SIG-M5 (cell line): ENCODE measurements at places on chromosomes 4 and X.

DNA sequence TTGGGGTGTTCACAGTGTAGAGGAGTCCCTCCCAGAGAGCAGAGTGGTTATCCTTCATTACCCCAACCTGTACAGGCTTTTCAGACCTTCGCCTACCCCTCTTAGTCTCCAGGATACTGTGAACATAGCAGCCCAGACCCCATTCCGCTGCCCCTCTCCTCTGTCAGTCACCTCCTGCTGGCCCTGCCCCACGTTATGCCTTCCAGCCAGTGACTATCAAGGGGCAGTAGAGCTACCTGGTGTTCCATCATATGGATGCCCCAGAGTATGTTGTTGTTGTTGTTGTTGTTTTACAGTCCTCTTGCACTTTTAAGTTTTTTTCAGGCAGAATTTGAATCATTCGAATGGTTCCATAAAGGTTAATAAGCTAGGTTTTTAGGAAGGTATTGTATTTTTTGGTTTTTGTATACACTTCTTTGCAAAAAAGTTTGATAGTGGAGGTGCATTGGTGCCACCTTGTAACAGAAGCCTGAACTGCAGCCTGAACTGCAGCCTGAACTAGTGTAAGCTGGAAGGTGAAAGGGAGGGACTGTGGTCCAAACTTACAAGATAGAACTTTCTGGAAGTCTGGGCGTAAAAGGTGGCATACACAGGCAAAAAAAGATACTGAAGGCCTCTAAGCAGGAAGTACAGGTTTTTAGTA lies 101.4 kb upstream of the RAB40AL start:
- DNase-seq = no peak

DNA sequence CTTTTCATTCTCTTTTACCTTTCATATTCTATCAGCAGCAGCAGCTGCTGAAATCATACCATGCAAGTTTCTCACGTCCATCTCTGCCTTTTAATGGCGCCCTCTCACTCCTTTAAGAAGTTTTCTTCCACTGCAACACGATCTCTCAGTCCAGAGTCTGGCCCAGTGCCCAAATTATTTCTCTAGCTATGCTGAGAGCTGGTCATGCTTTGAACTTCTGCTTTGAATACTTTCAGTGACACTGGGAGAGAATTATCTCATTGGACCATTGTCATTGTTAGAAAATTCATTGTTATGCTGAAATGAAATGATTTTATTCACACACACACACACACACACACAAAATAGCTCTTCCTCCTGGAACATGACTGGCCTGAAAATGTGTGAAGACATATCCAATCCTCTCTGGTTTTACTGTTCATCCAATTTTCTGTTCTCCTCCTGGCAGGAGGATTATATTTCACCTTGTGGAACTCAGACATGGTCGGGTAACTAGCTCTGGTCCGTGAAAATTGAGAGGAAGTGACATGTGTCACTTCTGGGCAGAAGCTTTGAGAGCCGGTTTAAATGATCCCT lies 1.3 kb upstream of the PDHA1 start:
- DNase-seq = no peak

- DNase-seq = no peak
Observed at GRCh38 chrX:39267176-39267575, 465.9 kb downstream of the MID1IP1 start.

DNA sequence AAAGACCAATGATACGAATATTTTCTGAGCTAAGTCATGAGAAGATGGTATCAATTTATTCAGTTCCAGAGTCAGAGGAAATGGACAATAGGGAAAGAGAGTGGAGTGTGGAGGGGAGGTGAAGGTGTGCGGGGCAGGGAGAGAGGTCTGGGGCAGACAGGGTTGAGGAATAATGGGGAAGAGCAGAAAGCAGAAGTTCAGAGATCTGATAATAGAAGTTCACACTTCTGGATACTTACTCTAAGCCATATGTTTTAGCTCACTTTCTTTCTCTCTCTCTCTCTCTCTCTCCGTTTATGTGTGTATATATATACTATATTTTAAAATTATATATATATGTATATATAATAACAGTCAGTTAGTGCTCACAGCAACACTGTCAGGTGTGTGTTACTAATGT lies 40.4 kb downstream of the FOXR2 start:
- no peak for DNase-seq

DNA sequence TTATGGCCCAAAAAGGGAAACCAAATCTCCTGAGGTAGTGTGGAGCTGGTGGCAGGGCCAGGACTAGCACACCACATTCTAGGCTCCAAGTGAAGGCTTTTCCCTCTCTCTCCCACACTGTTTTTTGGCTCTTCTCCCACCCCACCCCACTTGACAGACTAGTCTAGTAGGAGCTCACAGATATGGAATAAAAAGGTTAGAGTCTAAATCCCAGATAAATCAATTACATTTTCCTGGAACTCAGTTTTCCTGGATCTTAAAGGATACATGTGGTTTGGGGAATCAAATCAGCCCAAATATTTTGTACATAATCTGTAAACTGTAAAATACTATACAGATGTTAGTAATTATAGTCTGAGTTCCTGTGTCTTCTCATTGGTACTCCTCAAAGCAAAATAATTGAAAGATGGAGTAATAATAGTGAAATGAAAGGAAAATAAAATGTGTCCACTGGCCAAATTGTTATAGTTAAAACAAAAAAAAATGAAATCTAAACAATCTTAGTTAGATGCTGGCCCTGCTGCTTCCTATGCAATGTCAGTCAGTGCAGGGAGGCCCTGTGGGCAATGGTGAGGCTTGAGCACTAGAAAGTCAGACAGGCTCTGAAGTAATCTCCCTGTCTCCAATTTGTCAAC lies 370.4 kb upstream of the CPEB2 start:
- DNase-seq = no peak

DNA sequence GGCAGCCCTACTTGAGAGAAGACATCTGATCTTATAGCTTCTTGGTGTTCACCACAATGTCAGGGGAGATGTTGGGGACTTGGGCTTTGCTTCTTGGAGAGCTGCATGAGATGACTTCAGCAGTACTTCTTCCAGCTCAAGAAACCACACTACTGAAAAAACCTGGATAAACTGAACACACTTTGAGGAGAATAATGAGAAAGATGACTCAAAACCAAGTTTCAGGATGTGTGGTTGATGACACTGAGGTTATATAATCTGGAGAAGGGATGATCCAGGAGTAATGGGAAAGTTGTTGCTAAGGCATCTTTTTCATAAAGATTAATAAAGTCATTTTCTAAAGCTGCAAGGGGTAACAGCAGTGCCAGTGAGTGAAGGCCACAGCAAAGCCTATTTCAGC lies 58.4 kb upstream of the PNPLA4 start:
- no peak for DNase-seq

DNA sequence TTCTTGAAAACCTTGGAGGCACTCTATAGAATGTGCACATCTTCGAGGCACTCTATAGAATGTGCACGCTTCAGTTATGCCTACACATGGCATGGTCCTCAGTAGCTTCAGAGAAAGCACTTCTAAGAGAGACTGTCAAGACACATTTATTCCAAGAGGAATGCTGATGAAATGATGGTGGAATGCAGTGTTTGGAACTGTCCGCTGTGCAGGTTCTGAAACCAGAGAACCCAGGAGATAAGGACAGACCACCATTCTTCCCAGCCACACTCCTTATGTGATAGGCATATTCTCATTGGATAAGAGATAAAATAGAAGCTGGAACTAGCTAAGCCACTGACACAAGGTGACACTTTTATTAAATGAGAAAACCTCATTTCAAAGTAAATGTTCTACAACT lies 263.3 kb downstream of the NLGN4X start:
- DNase-seq = no peak

GRCh38 chr4:78059524-78059889 lies 2.4 kb downstream of the FRAS1 start:
- no peak for DNase-seq

GRCh38 chrX:40202456-40202855 lies 104.7 kb upstream of the BCOR start:
- DNase-seq = no peak

DNA sequence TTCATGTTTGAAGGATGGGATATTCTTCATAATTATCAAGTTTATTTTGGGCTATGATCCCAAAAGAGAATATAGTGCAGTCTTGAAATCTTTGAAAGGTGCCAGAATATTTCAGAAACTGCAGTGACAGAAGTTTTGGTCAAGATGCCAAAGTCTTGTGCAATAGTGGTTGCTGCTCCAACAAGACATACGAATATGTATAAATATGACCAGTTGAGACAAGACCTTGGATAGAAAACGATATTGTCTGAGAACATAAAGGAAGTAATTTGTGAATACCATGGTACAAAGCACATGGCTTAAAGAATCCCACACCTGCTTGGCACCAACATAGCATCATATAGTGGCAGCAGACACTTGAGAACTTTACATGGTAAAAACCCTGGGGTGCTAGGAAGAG lies 48.6 kb upstream of the AMELX start:
- DNase-seq = no peak

DNA sequence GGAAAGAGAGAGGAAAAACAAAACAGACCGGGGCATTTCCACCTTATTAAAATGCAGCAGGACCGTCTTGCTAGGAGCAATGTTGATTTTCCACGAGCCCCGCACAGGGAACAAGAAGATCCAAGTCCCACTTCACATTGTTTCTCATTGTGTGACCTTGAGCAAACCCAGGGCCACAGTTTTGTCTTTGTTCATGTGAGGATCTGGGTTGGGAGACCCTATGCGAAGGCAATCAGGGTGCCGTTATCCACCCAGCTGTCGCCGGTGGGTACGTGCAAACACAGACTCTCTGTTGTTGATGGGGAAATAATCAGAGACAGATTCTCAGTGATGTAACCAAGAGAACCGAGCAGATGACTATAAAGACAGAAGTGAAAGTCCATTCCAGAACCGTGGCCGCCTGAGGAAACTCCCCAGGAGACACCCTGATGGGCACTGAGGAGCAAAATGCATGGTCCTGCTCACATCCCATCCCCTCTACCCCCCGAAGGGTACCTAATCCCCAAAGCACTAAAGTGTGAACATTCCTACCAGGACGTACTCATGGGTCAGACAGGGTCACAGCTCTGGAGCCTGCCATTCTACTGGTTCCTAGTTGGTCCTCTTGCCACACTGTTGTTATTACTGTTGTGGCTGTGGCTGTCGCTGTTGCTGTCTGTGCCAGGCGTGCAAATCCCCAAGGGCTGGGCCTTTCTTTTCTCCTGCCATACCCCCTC lies 102.7 kb upstream of the RBPJ start:
- DNase-seq = peak; percentile 63

DNA sequence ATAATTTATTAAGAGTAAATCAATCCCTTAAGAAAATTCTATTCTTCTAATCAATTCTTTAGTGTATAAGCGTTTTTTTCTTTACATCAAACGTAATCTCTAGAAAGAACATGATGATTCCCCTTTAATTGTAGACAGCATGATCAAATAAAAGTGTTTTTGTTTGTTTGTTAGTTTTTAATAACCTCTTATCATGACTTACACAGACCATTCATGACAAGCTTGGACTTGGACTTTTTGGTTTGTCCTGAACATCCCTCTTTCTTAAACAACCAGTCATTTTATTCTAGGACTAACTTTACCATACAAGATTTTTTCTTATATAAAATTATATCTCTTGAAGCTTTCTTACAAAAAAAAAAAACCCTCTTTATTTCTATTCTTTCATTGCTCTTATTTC lies 344.6 kb upstream of the SPOCK3 start:
- no peak for DNase-seq

DNA sequence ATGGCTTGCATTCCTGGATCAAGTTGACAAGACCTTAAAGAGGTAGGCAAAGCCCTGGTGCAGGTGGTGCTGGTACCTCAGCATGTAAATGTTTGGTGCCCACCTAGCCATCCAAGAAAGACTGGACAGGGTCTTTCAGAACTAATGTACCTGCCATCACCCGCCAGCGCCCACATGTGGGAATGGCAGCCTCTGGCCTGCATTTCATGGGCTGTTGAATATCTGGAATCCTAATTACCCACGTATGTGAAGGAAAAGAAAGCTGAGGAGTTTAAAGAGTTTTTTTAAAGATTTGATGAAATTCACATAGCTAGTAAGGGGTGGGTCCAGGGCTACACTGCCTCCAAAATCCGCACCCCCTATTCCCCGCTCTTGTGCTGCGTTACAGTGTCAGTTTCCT lies 8.6 kb upstream of the CCDC149 start:
- DNase-seq = no peak

DNA sequence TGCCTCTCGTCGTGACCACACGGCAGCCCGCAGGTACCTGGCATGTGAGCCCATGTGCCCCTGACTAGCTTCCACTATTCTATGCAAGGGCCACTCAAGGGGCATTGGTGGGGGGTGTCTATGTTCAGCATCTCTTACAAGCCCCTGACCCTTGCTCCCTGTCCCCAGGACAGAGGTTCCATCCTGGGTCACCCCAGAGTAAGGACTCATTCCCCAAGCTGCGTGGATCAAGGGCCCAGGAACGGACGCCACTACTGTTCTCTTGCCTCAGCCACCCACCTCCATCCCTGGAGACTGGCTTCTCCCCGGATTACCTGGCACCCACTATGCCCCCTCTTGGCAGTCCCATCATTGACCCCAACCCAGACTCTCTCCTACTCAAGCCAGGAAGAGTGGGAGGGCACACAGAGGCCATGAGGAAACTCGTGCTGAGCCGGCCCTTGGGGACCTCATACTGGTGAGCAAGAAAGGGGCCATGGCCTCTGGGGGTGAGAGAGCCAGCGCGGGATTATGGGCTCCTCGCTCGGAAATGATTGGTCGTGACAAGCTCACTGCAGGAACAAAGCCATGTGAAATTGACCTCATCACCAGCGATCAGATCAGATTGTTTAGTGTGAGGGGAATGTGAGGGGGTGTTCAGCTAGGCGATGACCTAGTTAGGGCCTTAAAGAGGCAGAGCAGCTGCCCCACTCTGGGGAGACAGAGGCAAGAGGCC lies 50.1 kb upstream of the PJA1 start:
- no peak for DNase-seq

DNA sequence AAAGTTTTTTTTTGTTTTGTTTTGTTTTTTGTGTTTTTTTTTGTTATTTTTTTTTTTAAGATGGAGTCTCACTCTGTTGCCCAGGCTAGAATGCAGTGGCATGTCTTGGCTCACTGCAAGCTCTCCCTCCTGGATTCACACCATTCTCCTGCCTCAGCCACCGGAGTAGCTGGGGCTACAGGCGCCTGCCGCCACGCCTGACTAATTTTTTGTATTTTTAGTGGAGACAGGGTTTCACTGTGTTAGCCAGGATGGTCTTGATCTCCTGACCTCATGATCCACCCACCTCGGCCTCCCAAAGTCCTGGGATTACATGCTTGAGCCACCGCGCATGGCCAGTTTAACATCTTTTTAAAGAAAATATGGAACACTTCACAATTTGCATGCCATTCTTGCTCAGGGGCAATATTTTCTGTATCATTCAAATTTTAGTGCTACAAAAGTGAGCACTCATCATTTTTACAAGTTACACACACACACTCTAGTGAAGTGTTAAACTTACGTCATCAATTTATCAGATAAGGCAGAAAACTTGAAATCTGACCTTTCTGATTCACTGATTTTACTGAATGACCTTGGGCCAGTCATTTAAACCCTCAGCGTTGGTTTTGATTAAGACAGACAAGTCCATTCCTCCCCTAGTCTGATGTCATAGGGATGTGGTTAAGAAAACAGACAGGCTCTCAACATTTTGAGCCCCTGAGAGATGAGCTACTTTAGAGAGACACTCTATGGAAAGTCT lies 61.2 kb downstream of the TRIM2 start:
- no peak for DNase-seq

GRCh38 chr4:146183209-146183608 lies 7.7 kb downstream of the LSM6 start:
- no peak for DNase-seq
